ENCODE measurements at places on chromosomes 5 and 9.

DNA sequence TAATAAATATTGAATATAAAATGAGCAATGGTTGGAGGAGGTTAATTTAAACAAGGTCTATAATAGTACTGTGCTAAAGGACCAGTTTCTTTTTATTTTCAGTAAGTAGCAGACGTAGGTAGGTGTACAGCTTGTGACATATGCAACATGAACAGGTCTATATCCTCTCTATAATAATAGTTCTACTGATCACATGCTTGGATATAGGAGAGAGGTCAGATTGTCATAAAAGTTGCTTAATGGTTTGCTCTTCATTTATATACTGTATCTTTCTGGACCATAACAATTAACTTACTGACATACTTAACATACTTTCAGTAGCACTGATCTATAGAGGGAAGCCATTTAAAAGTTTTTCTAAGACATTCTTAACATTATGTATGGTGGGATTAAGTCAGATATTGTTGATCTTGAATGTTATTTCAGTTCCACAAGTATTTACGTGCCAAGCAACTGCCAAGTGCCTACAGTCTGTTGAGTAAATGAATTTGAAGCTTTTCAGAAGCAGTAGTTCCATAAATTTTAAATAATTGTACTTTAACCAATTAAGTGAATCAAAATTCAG lies 68.0 kb downstream of the DENND4C start:
- DNase-seq, result no peak

DNA sequence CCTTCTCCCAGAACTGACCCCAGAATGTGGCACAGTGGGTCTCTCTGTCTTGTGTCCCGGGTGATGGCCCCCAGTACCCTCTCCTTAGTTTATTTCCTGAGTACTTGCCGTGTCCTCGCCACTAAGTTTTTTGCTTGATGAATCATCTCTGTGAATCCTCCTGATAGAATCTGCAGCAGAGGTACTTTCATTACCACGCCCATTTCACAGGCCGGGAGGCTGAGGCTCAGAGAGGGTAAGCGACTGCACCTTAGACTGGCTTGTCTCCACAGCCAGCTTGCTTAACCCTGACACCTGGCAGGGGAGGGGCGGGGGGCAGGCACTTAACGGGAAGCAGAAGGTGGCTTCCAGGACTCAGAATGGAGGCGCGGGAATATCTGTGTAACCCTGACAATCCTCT lies 7.9 kb upstream of the IER5L start:
- no peak for DNase-seq

DNA sequence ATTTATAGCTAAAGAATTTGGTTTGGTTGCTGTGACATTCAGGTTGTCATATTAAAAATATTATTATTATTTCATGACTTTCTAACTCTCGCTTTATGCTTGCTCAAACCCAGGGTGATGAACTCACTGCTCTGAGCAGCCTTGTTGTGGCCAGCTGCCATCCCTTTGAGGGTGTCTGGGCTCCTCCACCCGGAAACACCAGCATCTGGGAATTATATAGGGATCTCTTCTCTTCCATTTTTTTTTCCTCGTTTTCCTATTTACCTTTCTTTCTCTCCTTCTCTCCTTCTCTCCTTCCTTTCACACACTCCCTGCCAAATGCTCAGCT lies 355.8 kb upstream of the SMARCA2 start:
- DNase-seq, result no peak

GRCh38 chr5:149631506-149631905 lies 50.2 kb downstream of the ARHGEF37 start:
- no peak for DNase-seq

- no peak for DNase-seq
Measured at GRCh38 chr9:36961561-36962325, 72.3 kb downstream of the PAX5 start.

- DNase-seq, result no peak
Measured at GRCh38 chr5:15446552-15446951, 53.4 kb upstream of the FBXL7 start.

GRCh38 chr5:84480873-84481637 lies 96.4 kb upstream of the EDIL3 start:
- no peak for DNase-seq

DNA sequence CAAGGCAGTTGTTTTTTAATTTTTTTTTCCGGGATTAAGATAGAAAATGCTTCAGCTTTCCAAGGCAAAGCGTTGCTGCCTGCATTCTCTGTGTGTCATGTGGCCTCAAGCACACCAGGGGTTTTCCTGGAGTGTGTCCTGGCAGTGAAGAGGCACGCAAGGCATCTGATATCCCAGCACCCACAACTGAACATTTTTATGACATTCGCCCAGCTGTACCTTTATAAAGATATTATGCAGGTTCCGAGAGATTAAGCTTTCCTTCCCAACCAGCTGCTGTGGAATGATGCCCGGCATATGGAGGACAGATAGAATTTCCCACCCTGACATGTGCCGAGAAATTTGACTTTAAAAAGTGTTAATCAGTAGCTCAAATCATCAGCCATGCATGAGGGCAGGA lies 205.6 kb downstream of the GADD45G start:
- no peak for DNase-seq

- no peak for DNase-seq
Measured at GRCh38 chr9:91884696-91885687, 65.0 kb downstream of the ROR2 start.

DNA sequence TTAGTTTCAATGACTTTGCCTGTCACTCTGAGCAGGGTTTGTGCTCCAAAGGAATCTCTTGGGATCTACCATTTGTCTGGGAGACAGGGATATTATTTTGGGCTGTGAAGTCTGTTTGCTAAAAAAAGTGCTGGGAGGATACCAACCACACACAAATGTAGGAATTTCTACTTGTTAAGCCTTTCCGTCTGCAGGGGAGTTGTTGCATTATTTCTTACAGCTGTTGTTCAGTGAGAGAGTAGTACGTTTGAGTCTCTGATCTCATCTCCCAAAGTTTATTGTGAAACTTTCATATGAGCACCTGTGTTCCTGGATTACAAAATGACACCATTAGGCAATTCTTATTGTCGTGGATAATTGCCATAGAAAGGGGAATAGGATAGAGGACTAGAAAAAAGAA lies 78.3 kb upstream of the SEMA6A start:
- no peak for DNase-seq

DNA sequence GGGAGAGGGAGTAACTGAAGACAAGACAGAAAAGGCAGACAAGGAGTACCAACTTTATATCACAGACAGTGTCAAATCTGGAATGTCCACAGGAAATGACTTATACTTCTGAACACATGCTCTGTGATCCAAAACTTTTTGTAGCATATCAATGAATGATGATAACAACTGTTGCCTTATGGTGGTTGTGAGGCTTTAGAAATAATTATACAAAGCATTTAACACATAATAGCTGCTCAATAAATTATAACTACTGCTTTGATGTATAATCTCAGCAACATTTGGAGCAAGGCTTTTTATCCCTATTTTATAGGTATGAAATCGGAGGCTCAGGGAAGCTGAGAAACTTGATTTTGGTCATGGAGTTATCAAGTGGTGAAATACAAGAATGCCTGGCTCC lies 3.3 kb upstream of the ASTN2 start:
- no peak for DNase-seq

DNA sequence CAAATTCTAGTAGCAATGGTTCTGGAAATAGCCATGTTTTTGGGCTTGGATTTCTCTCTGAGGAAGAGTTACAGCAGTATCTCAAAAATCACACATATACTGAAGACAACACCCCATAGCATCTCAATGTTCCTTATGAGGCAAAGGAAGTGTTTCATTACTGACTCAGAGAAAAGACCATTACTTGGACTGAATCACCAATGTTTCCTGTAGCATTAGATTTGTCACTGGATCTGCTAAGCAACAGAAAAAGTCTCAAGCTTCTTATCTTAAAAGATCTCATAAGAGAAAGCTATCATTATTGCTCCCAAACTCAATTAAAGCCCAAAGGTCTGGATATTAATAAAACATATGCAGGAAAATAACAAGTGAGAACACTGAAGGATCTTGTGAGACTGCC lies 272.4 kb downstream of the ADAMTS6 start:
- no peak for DNase-seq

DNA sequence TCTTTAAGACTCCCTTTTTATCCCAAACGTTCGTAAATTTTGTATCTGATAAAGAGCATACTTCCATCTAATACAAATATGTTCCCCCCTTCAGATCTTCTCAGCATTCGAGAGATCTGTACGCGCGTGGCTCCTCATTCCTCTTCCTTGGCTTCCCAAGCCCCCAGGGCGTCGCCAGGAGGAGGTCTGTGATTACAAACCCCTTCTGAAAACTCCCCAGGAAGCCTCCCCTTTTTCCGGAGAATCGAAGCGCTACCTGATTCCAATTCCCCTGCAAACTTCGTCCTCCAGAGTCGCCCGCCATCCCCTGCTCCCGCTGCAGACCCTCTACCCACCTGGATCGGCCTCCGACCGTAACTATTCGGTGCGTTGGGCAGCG lies 19.9 kb downstream of the CDKN2A start:
- DNase-seq, result no peak

GRCh38 chr5:147485046-147485445 lies 24.8 kb downstream of the DPYSL3 start:
- no peak for DNase-seq

DNA sequence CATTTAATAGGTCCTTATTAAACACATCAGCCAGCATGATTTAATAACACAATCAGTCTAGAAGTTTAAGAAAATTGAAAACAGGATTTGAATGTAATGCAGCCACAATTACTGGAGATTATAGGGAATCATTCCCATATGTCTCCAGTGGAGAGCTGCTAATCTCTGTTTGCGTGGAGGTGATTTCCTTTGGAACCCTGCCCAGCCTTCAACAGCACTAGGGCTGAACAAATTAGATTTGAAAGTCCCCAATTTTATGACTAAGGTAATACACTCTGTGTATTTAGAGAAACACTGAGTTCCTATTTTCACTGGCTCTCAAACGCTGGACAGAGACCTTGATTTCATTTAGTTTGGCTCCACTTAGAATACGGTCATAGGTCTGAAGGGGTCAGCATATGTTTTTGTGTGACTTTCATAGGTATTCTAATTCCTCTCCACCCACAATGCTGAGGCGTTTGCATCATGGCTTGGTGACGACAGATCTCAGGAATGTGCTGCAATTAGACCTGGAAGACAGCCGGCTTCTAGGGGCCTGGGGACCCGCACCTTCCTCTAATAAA lies 508.3 kb downstream of the EBF1 start:
- no peak for DNase-seq

- no peak for DNase-seq
Measured at GRCh38 chr9:84996029-84996428, 326.5 kb downstream of the NTRK2 start.

GRCh38 chr5:112270299-112271293 lies 148.5 kb downstream of the EPB41L4A start:
- no peak for DNase-seq

GRCh38 chr5:117302473-117302872 lies 727.9 kb upstream of the SEMA6A start:
- DNase-seq, result no peak

DNA sequence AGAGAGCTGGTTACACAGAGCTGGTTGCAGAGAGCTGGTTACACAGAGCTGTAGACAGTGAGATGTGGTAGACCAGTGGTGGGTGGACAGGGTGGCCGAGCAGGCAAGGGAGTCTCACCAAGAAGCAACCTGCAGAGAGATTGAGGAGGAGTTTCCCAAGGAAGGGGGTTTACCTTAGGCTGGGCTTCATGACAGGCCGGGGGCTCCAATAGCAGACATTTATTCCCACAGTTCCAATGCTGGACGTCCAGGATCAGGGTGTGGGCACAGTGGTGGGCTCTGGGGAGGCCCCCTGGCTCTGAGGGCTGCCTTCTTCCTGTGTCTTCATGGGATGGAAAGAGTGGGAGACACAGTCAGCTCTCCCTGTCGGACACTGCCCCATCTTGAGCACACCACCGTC lies 386.9 kb upstream of the IRX4 start:
- DNase-seq, result no peak

DNA sequence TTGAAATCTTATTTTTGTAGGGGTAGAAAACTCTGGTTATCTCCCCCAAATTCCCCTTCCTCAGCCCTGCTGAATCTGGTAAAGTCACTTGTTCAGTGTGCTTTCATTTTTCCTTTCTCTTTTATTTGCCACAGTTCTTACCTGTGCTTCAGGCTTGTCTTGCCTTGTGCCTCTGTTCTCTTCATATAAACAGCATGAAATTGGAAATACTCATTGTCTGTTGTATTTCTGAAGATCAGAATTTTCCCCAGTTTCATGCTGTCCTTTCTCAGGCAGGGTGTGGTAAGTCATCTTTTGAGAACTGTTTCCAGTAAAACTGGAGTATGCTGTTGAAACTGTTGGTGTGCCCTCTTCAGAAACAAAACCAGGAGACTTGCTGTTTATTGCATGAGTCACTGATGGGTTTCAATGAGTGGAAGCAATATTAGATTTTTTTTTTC lies 7.0 kb downstream of the PAM start:
- no peak for DNase-seq

DNA sequence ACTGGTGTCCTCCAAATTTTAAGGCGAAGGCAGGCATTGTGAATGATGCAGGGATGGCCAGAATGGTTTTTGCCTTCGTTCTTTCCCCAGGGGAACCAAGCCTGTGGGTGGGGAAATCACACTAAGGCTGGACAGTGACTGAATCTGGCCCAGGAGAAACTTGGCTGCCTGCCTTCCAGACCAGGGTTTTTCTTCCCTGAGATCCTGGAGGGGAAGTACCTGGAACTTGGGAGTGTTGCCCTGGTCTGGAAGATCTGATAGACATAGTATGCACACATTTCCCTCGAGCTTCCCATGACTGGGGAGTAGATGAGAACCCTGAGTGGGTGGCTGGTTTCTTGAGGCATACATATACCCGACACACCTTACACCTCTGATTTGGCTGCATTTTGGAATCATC lies 664 bp upstream of the IL11RA start:
- DNase-seq, result no peak

GRCh38 chr9:22114956-22115355 lies 105.9 kb upstream of the CDKN2B start:
- DNase-seq, result no peak

- no peak for DNase-seq
Measured at GRCh38 chr9:111349766-111350165, 19.7 kb upstream of the OR2K2 start.

GRCh38 chr9:3898461-3899218 lies 372.8 kb upstream of the RFX3 start:
- no peak for DNase-seq

DNA sequence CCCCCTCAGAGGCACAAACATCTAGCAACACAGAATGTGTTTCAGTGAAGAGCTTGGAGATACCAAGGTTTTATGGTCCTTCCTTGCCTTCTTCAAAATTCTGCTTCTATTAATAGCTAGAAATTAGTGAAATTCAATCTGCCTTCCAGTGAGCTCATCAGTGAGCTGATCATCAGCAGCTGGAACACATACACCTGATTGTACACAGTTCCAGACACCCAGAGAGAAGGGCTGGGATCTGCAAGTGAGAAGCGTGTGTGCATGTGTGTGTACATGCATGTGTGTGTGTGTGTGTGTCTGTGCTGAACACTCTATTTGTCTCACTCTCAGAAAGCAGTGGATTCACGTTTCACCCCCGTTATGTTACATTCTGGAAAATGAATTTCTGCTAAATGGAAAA lies 28.5 kb downstream of the CFAP90 start:
- DNase-seq, result no peak

Data from stimulated activated CD8-positive, alpha-beta memory T cell treated with anti-CD3 and anti-CD28 coated beads, Interleukin-2, amount 100 ng/mL, for 1 hour (primary cell).